Smooth muscle cell of the umbilical artery (primary cell): ENCODE measurements at places on chromosomes 13 and 19. TPM values are rescaled to one million over a fixed set of nuclear protein-coding genes. Genes with fewer than 3 reads are reported as not detected.

The RXFP2 gene
- not detected in 2 replicates for total RNA-seq

The C3 gene
- total RNA-seq = 3.1 and 60.0 TPM in 2 replicates

The CYP2B6 gene
- not detected in 2 replicates for total RNA-seq

The ATP7B gene
- total RNA-seq = 5.3 and 8.9 TPM in 2 replicates

The PSG3 gene
- total RNA-seq = not detected in 2 replicates

The SYNE4 gene
- total RNA-seq = 0.23 TPM in 1 of 2 replicates, not detected in the other
